ENCODE measurements at places on chromosomes 12 and 14. TPM values are rescaled to one million over a fixed set of nuclear protein-coding genes. Genes with fewer than 3 reads are reported as not detected.

The LAG3 gene
- total RNA-seq, result 0.09 TPM

The HVCN1 gene
- total RNA-seq, result 4.7 TPM

The TPH2 gene
- total RNA-seq, result under 0.01 TPM

The TAS2R14 gene
- 2.0 TPM for total RNA-seq

The ENDOU gene
- total RNA-seq, result 0.09 TPM

The ETFBKMT gene
- total RNA-seq, result 3.9 TPM

The IL26 gene
- total RNA-seq, result not detected
